T-helper 9 cell (primary cell): ENCODE measurements at places on chromosomes 13 and 19.

DNA sequence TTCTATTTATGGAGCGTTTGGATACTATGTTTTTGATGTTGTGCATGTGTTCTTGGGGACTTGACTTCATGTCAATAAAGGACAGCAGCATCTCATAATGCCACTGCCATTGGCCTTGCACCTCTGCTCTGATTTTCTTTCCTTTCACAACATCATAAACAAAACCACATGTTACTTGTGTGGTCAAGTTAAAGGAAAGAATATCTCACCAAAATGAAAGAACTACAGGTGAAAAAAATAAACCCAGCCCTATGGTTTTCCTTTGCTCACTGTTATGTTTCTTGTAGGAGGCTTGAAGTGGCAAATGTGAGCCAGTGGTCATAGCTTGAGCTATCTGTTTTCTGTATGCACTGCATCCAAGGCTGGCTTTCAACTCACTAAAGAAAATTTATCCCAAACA lies 240.4 kb downstream of the KCNRG start:
- DNase-seq, result no peak

DNA sequence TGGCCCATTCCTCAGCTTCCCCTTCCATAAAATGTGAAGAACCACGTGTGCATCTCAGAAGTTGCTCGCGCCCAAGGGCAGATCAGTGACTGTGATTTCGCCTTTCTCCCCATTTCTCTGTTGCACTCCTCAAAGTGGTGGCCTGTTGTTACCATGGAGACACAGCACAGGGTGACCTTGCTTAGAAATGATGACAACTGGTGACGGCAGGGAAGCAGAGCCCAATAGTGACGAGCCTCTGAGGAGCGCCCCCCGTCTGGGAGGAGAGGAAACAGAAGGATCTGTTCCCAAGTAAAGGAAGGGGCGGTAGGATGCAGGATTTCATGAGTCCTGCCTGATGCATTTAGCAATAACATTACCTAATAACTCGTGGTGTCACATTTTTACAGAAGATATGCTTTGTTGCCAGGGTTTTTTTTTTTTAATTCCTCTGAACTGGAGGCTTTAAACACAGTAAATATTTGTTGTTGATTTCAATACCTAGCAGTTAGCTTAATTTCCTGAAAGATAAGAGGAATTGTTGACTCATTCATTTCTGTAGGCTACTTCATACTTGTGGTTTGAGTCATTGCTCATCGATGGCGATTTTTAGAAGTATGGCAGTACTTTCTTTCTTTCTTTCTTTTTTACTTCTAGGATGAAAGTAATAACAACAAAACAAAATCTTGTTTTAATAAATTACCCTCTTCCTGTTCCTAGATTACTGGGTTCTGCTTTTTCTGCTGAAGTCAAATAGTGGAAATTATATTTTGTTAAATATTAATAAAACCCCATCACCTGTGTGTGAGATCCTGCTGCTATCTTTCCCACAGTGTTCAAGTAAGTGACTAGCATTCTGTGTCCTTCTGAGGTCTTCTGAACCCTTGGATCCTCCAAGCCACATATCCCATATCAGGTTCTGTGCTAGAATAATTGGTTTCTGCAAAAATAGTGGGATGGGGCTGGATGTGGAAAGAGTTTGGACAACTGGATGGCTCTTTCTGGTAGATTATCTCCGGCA lies 36.0 kb downstream of the MBNL2 start:
- DNase-seq, result no peak

- peak; percentile 63 for DNase-seq
Observed at GRCh38 chr13:27826379-27827353, 34.4 kb downstream of the GSX1 start.

DNA sequence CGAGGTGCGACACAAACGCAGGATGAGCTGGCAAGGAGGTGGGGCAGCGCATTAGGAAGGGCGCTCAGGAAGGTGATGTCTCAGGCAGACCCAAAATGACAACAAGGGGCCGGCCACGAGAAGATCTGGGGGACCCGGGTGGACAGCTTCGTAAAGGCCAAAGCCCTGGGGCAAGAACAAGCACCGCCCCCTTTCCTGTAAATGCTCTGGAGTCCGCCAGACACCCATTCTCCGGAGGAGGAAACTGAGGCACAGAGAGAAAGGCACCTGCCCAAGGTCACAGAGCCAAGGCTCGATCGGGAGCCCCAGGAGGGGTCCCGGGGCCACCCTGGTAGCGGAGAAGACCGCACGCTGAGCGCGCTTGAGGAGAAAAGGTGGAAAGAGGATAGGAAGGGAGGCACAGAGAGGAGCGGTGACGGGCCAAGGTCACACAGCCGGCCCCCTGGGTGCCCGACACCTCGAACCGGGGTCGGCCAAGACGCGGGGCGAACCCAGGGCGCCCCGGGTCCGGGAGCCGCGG lies 571 bp downstream of the SAFB2 start:
- DNase-seq, result no peak

DNA sequence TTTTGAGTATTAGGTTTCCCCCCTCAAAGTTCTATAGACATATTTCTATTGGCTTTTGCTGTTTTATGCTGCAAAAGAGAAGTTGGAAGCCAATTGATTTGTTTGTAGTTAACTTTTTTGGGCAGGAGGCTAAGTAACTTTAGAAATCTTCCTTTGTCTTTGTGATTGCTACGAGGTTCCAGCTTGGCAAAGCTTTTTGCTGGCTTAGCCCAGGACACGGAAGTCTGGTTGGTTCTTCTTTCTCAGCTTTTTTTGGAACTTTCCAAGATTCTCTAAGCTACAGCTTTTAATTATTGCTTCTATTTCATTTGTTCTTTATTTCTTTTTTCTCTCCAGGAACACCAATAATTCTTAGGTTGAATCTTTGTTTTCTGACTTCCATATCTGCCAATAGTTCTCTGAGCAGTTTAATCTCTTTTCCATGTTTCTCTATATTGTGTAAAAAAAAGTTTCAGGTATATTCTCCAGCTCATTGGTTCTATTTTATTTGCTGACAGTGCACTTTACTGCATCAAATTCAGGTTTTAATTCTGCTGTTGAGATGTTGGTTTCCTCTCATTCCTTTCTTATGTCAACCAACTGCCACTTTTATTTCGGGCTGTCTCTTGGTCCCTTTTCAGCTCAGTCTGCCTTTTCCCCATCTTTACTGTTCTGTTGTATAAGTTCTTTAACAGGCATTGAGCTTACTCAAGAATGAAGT lies 27.8 kb downstream of the MBNL2 start:
- no peak for DNase-seq
